ENCODE measurements at places on chromosomes 16 and 17. TPM values are rescaled to one million over a fixed set of nuclear protein-coding genes. Genes with fewer than 3 reads are reported as not detected.
A peak's percentile ranks its signal among the peaks of the same experiment; 100 is the strongest.

The MON1B gene
- total RNA-seq, result 70.7 TPM

DNA sequence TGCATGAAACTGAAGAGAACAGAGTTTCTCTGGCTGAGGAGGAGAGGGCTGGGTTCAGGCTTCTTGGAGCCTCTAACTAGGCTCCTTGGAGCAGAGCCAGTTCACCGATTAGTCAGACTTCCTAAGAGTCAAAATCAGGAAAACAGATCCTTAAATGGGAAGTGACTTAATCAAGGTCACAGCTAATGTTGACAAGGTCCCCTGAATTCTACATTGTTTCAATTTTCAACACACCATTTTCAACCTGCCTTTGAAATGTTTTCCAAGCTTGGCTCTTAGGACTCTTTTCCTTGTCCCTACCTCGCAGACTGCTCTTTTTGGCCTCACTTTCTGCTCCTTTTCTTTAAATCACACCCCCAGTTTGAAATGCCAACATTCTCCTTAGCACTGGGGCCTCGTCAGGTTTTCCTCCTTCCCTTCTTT, 16.3 kb downstream of the MYL4 start:
- no peak overlapping the region for H3K4me3 ChIP-seq
- no peak for DNase-seq
- peaks cover 4% of the 10 kb centered on the region for H3K27me3 ChIP-seq
- H3K27ac ChIP-seq, result no peak overlapping the region

DNA sequence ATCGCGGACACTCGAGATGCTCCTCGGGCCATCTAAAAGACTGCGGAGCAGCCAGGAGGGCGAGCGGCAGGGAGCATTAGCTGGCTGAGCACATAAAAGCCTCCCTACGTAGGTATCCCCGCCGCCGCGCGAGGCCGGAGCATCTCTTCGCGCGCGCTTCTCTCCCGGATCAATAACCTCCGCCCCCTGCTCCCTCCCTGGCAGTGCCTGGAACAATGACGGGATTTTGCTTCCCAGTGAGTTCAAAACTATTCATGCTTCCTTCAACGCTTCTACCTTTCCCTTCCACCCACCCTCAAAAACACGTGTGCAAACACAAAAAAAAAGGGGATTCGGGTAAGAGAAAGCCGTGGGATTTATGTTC, 984 bp downstream of the CENPV start:
- H3K4me3 ChIP-seq, result peak overlapping the region; percentile 89
- H3K36me3 ChIP-seq, result peaks cover 6% of the 10 kb centered on the region
- no peaks in the 10 kb centered on the region for H3K27me3 ChIP-seq

- peaks cover 29% of the 10 kb centered on the region for H3K36me3 ChIP-seq
- H3K4me1 ChIP-seq, result peaks cover 18% of the 10 kb centered on the region
- peak overlapping the region; percentile 82 for H3K4me3 ChIP-seq
- DNase-seq, result no peak
- no peak overlapping the region for H3K27ac ChIP-seq
- H3K27me3 ChIP-seq, result no peaks in the 10 kb centered on the region
Measured at GRCh38 chr17:5499476-5500231, 13.3 kb downstream of the MIS12 start.

GRCh38 chr16:50671644-50672260, 9.4 kb downstream of the SNX20 start:
- H3K4me3 ChIP-seq, result no peak overlapping the region
- H3K27ac ChIP-seq, result peak overlapping the region; percentile 51
- no peaks in the 10 kb centered on the region for H3K27me3 ChIP-seq
- H3K4me1 ChIP-seq, result peaks cover 46% of the 10 kb centered on the region
- peaks cover 84% of the 10 kb centered on the region for H3K36me3 ChIP-seq
- DNase-seq, result peak; percentile 72

GRCh38 chr16:89905511-89906139, 13.0 kb upstream of the MC1R start:
- no peak overlapping the region for H3K27ac ChIP-seq
- H3K36me3 ChIP-seq, result peaks cover 30% of the 10 kb centered on the region
- no peak overlapping the region for H3K4me3 ChIP-seq
- no peak for DNase-seq
- H3K4me1 ChIP-seq, result peaks cover 8% of the 10 kb centered on the region
- H3K27me3 ChIP-seq, result no peaks in the 10 kb centered on the region

DNA sequence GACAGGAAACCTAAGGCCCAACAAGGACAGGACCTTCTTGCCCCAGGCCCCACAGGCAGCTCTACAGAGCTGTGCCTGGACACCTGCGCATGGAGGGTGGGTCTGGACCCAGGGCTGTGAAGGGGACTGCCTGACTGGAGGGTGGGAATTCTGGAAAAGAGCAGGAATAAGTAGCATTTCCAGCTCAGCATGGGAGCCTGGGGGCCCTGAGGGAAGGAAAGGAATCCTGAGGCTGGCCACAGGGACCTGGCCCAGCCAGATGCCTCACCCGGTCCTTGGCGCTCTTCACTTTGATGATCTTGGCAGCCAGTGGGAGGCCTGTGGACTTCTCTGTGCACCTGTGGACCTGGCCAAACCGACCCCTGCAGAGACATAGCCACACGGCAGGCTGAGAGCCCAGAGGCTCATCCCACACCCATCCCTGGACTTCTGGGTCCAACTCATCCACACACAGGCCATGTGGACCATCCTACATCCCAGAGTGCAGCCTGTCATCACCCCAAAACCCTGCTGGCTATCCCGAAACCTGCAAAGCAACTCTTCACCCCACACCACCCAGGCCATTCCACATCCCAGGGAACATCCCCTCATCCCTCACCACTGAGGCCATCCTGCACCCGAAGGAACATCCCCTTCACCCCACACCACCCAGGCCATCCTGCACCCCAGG, 18.7 kb downstream of the MYLK3 start:
- no peaks in the 10 kb centered on the region for H3K36me3 ChIP-seq
- no peaks in the 10 kb centered on the region for H3K27me3 ChIP-seq
- no peak overlapping the region for H3K27ac ChIP-seq

GRCh38 chr17:43482103-43483012, 1.4 kb upstream of the DHX8 start:
- H3K4me3 ChIP-seq, result no peak overlapping the region
- H3K4me1 ChIP-seq, result peaks cover 24% of the 10 kb centered on the region
- H3K27ac ChIP-seq, result peak overlapping the region; percentile 41
- H3K27me3 ChIP-seq, result no peaks in the 10 kb centered on the region

The LAT gene
- total RNA-seq, result 379 TPM

Data from activated CD4-positive, alpha-beta T cell treated with anti-CD3 and anti-CD28 coated beads, Interleukin-2, amount 10 ng/mL, durations not matched to agents 7 days and 5 days (primary cell).